Endothelial cell (in vitro differentiated cells): ENCODE measurements at places on chromosomes 2 and 18. TPM values are rescaled to one million over a fixed set of nuclear protein-coding genes. Genes with fewer than 3 reads are reported as not detected.

The DNAH7 gene
- 2.6 TPM for total RNA-seq

The RIT2 gene
- total RNA-seq, result not detected

DNA sequence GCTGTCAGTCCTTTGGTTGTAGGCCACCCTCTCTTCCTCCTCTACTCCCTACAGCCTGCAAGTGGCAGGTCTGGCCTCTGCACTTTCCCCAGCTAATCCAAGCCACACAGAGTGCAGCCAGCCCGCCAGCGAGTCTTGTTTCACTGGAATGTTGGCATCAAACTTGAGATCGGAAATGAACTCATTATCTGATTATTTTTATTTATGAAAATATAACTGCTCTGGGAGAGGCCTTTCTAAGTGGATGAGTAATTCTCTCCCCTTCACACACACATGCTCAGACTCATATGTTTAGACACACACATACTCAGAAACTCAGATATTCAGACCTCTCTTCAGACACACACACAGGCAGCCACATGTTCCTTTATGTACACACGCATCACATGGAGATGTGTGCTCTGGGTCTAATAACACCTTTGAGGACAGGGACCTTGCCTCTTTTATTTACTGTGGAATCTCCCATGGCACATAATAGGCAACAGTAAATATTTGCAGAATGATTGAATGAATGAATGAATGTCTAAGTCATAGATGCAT, 151.3 kb downstream of the ZFP36L2 start:
- H3K4me1 ChIP-seq, result peaks cover 2% of the 10 kb centered on the region
- DNase-seq, result no peak
- H3K27me3 ChIP-seq, result peaks cover 6% of the 10 kb centered on the region
- no peak overlapping the region for H3K4me3 ChIP-seq

GRCh38 chr2:209685340-209685739, 86.3 kb upstream of the UNC80 start:
- no peak for DNase-seq
- H3K27me3 ChIP-seq, result no peaks in the 10 kb centered on the region
- H3K4me1 ChIP-seq, result peaks cover 9% of the 10 kb centered on the region
- no peak overlapping the region for H3K4me3 ChIP-seq

GRCh38 chr2:145957929-145958328, 1438.0 kb upstream of the ZEB2 start:
- no peaks in the 10 kb centered on the region for H3K4me1 ChIP-seq
- DNase-seq, result no peak
- H3K27me3 ChIP-seq, result no peaks in the 10 kb centered on the region
- no peaks in the 10 kb centered on the region for H3K36me3 ChIP-seq
- H3K27ac ChIP-seq, result no peak overlapping the region

GRCh38 chr2:8312221-8312620, 369.6 kb upstream of the ID2 start:
- no peak for DNase-seq
- peaks cover 6% of the 10 kb centered on the region for H3K27me3 ChIP-seq
- no peak overlapping the region for H3K4me3 ChIP-seq
- no peaks in the 10 kb centered on the region for H3K36me3 ChIP-seq
- no peak overlapping the region for H3K27ac ChIP-seq

- peaks cover 37% of the 10 kb centered on the region for H3K36me3 ChIP-seq
- H3K27ac ChIP-seq, result no peak overlapping the region
- H3K4me1 ChIP-seq, result no peaks in the 10 kb centered on the region
Measured at GRCh38 chr2:42752314-42752713, 11.6 kb downstream of the OXER1 start.

GRCh38 chr2:231387904-231388724, 7.4 kb upstream of the B3GNT7 start:
- no peak overlapping the region for H3K4me3 ChIP-seq
- peaks cover 10% of the 10 kb centered on the region for H3K27me3 ChIP-seq
- H3K36me3 ChIP-seq, result peaks cover 19% of the 10 kb centered on the region

DNA sequence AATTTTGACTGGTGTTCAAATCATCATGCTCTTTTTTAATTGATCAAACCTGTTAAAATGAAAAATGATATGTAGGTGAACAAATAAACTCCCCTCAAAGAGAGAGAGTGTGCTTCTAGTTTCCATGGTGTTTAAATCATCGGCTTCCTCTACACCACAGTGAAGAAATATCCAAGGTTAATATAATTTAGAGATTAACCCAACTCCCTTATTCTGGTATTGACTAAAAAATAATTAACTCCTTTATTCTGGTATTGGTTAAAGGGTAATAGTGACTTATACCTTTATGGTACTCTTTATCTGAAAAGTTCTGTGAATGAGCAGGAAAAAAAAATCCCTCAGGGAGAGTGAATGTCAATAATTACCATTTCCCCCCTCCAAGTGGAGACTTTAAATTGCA, 93.1 kb downstream of the SPATS2L start:
- peaks cover 13% of the 10 kb centered on the region for H3K36me3 ChIP-seq
- H3K27ac ChIP-seq, result no peak overlapping the region
- no peak overlapping the region for H3K4me3 ChIP-seq
- H3K4me1 ChIP-seq, result peaks cover 20% of the 10 kb centered on the region
- no peak for DNase-seq
- no peaks in the 10 kb centered on the region for H3K27me3 ChIP-seq

DNA sequence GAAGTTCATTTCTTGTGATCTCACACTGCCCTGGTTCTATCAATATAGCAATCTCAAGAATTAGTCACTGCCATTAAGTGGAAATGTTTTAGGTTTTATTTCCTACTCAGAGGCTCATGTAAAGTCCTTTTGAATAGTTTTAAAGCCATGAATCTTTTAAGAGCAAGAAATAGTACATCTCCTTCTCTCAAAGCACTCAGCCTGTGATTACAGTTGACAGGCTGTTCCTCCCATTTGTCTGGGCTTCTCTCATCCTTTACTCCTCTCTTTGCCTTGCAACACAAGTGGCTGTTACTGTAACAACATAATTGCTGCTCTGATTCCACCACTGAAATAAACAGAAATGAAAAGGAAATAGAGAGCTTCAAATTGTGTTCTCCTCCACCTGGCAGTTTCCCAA, 18.4 kb downstream of the GRP start:
- H3K4me1 ChIP-seq, result no peaks in the 10 kb centered on the region
- no peak overlapping the region for H3K27ac ChIP-seq
- DNase-seq, result no peak
- no peaks in the 10 kb centered on the region for H3K36me3 ChIP-seq
- H3K27me3 ChIP-seq, result no peaks in the 10 kb centered on the region
